ENCODE measurements at places on chromosomes 7 and 10.

DNA sequence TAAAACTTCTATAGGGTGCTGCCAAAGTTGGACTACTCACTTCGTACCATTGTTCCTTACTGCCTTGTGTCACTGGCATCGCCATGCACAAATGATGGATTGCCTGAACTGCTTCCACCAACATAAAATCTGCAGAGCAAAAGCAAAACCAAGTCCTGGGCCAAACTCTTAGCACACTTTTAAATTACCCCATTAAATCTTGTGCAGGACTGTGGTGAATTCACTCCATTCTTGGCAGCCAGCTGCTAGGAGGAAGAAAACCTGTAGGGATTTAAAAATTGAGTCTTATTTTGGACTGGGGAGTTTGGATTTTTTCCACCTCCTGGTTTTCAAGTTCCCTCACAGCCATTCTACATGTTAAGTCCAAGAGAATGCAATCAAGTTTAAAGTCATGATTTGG is 646.9 kb downstream of the SORCS3 start:
- no peak for DNase-seq

GRCh38 chr10:30832749-30833627 is 198.7 kb downstream of the ZNF438 start:
- DNase-seq, result no peak

- no peak for DNase-seq
These were observed 1.1 kb upstream of the DLG5 start for GRCh38 chr10:77927402-77928246.

DNA sequence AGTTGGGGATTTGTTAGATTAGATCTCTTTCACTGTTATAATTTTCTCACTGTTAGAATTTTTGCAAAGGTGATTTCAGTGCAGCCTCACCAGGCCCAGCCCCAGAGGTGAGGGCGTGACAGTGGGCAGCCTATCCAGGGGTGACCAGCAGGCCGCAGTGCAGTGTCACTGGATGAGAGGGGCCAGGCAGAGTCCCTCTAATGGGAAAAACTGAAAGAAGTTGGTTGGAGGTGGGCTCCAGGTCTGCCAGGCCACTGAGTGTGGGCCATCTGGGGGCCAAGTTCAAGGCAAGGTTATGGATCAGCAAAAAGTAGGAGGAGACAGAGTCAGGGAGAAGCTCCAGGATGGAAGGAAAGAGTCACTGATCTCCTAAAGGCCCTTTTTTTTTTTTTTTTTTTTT is 90.5 kb upstream of the SDK1 start:
- DNase-seq, result no peak

DNA sequence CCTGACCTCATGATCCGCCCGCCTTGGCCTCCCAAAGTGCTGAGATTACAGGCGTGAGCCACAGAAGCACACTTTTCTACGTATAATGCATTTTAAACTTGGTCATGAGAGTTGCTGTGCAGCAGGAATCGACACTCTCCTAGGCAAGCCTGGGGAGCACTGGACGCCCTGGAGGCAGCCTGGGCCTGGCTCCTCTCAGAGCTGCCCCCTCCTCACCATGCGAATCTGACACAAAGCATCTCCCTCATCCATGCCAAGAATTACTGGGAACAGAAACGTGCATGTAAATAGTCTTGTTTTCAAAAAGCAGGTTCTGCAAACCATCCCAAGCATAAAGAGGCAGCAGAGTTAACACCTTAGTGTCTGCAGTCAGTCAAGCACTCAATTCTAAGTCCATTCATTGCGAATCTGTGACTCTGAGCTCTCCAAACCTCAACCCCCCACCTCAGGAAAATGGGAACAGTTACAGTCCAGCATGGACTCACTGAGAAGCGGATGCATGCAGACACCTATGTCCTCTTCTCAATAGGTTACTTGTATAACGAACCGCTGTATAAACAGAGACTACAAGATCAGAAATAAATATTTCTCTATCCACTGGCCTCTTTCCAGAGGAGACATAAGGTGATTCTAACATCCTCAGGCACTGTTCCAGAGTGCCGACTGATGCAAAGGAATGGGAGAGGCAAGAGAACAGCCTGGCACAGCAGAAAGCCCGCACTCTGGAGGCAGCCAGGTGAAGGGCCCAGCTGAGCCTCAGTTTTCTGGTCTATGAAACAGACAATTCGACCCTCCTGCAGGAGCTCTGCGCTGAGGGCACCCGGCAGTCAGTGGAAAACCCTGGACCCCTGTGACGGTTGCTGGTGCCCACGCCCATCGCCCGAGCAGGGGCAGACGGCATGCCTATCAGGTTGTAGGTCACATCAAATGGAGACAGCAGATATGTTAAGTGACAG is 68.9 kb downstream of the MAD1L1 start:
- DNase-seq, result no peak

DNA sequence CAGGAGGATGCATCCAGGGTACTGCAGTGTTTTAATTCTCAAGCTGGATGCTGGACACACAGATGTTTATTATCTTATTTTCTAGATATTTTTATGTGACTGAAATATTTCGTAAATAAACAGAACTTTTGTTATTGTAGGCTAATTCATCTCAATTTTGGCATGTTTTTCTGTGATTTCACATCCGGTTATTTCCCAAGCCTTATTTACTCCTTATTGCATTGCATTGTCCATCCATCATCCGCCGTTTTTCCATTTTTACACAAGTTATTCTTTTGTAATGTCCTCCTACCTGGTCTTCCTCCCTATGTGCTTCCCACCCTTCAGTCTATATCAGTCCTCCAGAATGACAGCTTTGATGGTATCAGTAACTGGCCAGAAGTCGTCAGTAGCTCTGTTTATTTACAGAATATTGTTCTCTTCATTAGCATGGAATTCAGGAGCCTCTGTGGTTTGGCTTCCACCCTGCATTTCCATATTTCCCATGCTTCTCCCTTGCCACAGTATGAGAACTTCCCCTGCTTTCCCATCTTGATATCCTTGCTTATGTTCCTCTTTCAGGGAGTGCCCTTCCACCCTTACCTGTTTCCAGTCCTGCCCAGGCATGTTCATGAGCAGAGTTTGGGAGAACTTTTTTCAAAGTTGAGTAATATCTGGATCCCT is 16.1 kb downstream of the GNAI1 start:
- DNase-seq, result no peak

Data from activated T-helper 1 cell treated with anti-CD3 and anti-CD28 coated beads, Interleukin-2, amount 50 U/mL, for 16 hours (primary cell).